ENCODE measurements at places on chromosomes 6 and 20.

- peak; percentile 4 for DNase-seq
Observed at GRCh38 chr20:38353316-38353715, 7.0 kb downstream of the LBP start.

DNA sequence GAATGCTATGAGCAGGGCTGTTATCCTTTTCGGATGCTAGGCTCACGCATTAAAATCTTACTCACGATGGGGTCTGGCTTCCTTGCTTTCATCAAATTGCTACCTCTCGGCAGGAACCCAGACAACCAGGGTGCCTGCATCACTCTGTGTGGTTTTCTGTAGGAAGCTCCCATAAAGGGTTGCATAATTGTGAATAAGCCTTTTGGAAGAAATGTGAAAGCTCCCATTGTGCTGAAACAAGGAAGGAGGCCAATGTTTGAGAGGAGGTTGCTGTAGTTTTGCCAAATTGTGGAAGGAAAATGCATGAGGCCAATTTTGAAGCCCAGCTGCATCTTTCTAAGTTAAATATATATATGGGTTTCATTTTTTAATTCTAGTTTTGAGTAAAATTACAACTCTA is 615.5 kb downstream of the C6orf118 start:
- DNase-seq = peak; percentile 50

GRCh38 chr6:168243812-168244376 is 75.7 kb downstream of the DACT2 start:
- DNase-seq = no peak

DNA sequence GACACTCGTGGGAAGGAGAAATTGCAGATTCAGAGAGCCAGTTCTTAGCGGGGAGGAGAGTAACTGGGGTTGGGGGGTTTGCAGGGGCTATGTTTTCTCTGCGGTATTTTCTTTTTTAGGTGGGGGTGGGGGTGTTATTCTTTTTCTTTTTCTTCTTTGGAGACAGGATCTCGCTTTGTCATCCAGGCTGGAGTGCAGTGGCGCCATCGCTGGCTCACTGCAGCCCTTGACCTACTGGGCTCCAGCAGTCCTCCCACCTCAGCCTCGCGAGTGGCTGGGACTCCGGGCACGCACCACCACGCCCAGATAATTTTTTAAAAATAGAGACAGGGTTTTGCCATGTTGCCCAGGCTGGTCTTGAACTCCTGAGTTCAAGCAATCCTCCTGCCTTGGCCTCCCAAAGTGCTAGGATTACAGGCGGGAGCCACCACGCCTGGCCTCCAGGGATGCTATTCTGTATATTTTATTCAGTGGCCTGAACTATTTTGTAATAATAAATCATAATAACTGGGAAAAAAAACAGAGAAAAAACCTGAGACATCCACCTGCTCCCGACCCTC is 57.3 kb downstream of the UBE2V1 start:
- DNase-seq = no peak

DNA sequence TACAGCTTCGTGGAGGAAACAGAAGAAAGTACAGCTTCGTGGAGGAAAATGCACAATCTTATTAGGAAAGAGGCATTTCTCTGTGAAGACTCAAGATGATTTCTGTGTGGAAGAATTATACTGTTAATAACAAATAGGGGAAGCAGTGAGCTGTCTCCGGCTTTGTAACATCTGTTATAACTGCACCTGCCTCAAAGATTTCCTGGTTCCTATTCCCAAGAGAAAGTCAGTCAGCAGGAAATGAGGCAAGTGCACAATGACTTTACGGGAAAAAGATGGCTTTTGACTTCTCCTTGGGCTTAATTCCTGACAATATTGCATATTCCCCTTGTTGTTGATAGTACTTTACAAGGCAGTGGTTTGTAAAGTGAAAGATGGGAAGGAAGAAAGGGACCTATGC is 538.5 kb downstream of the BMP2 start:
- DNase-seq = no peak

- DNase-seq = no peak
Observed at GRCh38 chr20:3461911-3462677, 8.7 kb upstream of the ATRN start.

DNA sequence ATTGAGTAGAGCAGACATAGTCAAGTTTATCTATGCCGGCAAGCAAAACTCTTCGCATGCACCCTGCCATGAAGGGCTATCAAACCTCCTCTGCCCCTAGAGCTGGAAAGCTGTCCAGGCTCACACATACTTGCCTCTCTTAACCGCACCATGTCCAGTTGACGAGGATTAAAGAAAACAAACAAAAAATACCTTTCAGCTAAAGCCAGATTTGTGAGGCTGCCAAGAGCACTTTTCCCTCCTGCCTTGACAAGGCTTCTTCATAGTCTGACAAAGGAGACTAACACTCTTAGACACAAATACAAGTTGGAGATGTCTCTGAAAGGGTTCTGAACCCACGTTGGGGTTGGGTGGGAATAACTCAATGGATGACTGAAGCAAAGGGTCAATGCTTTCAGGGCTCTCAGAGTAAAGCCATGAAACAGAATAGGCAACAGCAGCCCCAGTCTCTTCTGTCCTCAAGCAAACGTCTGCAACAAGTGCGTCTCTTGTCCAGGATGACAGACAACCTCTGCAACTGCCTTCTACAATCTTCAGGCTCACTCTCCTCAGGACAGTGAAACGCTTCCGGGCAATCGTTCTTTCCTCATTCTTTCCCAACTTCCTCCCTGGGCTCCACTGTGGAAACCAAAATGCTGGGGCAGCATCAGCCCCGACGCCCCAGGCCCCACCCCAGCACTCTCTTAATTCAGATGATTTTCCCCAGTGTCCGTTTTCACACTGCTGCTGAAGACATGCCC is 57.8 kb downstream of the AGPAT4 start:
- DNase-seq = peak; percentile 26

DNA sequence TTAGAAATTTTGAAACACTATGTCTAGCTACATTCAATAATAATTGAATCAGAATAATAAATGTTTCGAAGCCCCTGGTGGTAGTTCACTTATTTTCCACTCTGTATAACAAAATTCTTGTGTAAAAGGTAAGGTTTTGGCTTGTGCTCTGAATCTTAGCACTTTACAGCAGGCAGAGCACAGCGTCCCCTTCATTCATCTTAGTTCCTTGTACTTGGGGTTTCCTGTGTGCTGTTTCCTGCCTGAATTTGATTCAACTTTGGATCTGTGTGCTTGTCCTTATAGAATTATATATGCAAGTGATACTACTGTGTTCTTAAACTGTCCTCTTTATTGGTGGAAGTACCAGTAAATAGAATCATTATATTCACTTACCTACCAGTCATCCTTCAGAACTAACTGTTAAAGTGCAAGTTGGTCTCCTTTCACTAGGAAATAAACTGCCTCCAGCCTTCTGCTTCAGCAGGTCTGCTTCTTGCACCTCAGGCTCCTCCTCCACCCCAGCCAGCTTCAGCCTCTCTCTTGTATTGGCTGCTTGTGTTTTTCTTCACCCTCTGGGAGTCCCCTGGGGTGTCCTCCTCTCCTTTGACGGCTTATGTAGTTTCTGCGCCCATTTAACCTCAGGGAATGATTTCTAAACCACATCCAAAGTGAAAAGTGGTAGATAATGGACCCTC is 28.8 kb upstream of the TULP4 start:
- DNase-seq = peak; percentile 56

DNA sequence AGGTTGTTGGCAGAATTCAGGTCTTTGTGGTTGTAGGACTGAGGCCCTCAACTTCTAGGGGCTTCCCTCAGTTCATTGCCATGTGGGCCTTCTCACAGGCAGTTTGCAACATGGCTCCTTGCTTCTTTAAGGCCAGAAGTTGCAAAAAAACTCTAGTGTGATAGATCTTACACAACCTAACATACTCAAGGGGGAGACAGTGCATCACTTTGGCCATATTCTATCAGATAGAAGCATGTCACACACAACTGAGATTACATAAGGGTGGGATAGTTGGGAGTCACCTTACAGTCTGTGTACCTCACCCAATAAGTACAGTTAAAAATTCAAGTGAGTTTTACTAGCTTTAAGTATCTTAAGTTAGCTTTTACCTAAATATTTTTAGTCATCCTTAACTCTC is 1.6 kb downstream of the SIRPD start:
- no peak for DNase-seq

DNA sequence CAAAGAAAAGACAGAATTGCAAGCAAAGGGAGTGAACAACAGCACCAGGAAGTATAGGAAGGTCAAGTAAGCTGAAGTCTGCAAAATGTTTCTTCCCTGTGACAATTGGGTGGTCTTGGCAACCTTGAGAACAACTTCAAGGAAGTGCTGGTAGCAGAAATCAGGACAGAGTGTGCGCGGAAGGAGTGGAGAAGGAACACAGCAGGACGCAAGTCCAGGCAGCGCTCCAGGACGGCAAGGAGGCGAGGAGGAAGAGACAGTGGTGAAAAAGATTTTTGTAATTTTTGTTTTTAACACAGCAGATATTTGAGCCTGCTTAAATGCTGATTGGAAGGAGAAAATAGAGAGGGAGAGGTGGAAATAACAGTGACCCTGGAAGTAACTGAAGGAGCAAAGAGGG is 141.7 kb downstream of the F13A1 start:
- DNase-seq = no peak

GRCh38 chr20:46215913-46216707 is 92.2 kb downstream of the CDH22 start:
- peak; percentile 16 for DNase-seq

DNA sequence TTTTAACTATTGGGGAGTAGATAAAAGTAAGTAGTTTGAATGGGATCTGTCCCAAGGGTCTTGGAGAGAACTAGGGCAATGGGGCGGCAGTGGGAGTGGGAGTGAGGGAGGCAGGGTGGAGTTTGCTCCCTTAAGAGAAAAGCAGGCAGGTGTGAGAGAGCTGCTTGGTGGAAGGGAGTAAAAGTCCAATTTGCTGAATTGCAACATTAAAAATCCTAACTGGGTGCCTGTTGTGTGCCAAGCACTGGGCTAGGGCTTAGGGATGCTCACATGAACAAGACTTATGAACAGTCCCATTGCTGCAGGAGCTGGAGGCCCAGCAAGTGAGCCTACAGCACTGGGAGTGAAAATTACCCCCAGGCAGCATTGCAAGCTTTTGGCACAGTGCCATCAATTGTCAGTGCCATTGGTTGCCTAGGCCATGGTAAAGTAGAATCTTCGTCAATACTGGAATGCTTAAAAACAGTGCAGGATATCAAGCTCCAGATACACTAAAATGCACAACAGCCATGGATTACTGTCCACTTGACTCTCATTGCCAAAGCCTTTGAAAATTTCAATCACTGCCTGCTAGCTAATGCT is 277.7 kb upstream of the JARID2 start:
- no peak for DNase-seq

DNA sequence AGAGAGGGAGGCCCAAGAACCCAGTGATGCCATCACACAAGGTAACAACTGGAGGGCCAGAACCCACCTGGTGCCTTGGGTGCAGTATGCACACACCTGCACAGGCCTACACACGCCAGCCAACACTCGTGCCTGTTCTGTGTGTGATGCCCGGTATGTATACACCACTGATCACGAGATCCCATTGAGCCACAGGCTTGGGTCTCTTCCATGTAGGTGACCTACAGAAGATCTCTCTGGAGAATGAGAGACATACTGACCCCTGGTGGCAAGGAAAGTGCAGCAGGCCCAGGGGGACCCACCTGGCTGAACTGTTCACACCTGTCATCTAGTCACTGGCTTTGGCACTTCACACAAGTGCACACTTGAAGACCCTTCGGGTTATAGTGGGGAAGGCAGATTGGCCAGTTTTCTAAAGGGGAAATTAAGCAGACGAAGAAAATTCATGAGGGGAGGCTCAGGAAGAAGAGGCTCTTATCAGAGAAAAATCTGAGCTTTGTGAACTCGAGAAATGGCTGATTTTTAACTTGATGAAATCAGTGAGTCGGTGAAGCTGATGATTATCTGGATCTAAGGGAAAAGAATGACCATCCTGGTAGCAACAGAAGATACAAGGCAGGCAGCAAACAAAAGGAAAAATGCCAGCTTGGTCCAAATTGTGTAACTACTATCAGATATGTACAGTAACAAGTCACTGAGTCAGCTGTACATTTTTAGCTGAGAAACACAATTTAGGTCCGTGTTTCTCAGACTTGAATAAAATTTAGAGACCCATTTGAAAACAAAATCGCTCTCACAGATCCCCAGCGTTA is 69.1 kb upstream of the PBOV1 start:
- DNase-seq = peak; percentile 18

- DNase-seq = no peak
Observed at GRCh38 chr6:11819486-11819885, 40.9 kb upstream of the ADTRP start.

GRCh38 chr20:43375591-43375990 is 82.1 kb upstream of the SRSF6 start:
- peak; percentile 55 for DNase-seq

- DNase-seq = peak; percentile 47
Observed at GRCh38 chr6:3813150-3813780, 35.9 kb upstream of the FAM50B start.

- no peak for DNase-seq
Observed at GRCh38 chr6:18171871-18172270, 16.6 kb downstream of the KDM1B start.

GRCh38 chr6:79543886-79544285 is 6.7 kb upstream of the LCA5 start:
- no peak for DNase-seq

Data from fibroblast of pulmonary artery (primary cell).